Activated T-helper 1 cell treated with anti-CD3 and anti-CD28 coated beads, Interleukin-12 subunit alpha, Interleukin-12 subunit beta, Interleukin-2, Interleukin-4 antibody, amounts not matched to agents 30 ng/mL and 10 ng/mL and 1 ng/mL, durations not matched to agents 14 hours and 24 hours and 36 hours (primary cell): ENCODE measurements at places on chromosomes 2 and 18.

GRCh38 chr2:78411303-78411702 lies 614.2 kb upstream of the REG3G start:
- no peak for DNase-seq

GRCh38 chr2:160389875-160390274 lies 103.7 kb downstream of the RBMS1 start:
- no peak for DNase-seq

GRCh38 chr18:37330173-37330572 lies 235.4 kb downstream of the CELF4 start:
- DNase-seq, result no peak

DNA sequence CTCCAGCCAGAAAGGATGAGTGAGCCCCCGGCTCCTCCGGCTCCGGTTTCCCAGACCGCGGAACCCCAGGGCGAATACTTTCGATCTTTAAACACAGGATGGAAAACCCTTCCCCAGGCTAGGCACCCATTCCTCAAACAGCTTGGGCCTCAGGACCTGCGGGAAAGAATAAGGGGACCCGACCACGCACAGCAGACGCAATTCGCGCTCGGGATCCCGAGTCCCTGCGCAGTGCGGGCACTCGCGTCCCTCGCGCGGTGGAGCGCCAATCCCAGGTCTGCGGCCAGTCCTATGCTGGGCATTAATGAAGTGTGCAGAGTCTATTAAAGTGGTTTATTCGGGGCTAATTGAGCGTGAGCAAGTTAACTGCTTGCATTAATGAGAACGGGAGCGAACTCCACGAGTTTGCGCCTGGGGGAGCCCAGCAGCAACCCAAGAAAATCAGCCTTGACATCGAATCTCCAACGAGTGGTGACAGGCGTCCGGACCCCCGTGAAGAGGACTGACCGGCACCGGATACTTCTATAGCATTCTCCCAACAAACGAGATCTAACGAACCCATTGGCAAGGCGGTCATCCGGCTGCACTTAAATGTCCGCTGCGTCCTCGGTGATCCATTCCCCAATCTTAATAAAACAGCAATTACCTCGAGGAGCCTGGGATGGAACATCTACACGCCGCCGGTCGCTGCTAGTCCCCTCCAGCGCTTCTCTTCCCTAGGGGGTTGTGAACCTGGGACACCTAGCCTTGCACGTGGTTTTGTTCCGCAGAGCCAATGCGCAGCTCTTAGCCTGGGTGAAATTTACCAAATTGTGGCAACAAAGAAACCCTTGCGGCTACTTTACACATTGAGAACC lies 1.6 kb downstream of the OSR1 start:
- no peak for DNase-seq

GRCh38 chr2:26572591-26572990 lies 68.6 kb downstream of the CIB4 start:
- no peak for DNase-seq

- DNase-seq, result no peak
Observed at GRCh38 chr2:241815477-241816430, 6.8 kb downstream of the NEU4 start.

- no peak for DNase-seq
Observed at GRCh38 chr2:11079136-11079824, 76.0 kb upstream of the SLC66A3 start.

GRCh38 chr18:36814994-36815393 lies 13.8 kb downstream of the TPGS2 start:
- no peak for DNase-seq

- DNase-seq, result peak; percentile 33
Observed at GRCh38 chr18:46916551-46917107, 678 bp downstream of the PIAS2 start.

GRCh38 chr2:177244244-177244771 lies 20.2 kb downstream of the NFE2L2 start:
- no peak for DNase-seq

GRCh38 chr2:230984393-230985220 lies 11.3 kb upstream of the SPATA3 start:
- peak; percentile 57 for DNase-seq

- no peak for DNase-seq
Observed at GRCh38 chr2:63784461-63784860, 57.2 kb upstream of the UGP2 start.

DNA sequence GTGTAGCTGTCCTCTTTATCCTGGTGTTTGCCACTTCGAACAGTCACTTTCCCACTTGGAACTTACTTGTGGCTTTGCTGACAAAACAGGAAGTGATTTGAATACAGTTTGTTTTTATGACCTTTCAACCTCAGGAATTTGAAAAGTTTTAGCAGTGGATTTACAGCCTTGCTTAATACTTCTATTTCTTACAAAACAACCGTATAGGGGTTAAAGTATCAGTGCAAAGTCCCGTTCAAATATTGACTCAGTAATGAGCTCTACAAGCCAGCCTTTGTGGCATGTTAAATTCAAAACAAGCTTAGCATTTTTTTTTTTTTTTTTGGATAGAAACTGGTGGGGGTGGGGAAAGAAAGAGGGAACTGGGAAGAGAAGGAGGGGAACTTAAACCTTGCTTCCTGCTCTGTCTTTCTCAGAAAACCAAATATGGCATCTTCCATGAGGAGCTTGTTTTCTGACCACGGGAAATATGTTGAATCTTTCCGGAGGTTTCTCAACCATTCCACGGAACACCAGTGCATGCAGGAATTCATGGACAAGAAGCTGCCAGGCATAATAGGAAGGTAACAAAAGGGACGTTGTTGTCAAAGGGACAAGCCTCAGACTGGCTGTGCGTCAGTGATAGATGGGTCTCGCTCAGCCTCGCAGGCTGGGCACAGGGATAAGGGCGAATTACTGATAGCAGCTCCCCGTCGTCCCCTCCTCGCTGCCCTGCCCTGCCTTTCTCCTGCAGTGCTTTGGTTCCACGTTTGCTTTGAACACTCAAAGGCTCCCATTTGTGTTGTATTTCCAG lies at the start of gene HNMT:
Gene HNMT (plus strand): TSS at position 408 of the 793 bp plus-strand sequence. CDS start 19 bp downstream, at position 427.
- DNase-seq, result no peak

DNA sequence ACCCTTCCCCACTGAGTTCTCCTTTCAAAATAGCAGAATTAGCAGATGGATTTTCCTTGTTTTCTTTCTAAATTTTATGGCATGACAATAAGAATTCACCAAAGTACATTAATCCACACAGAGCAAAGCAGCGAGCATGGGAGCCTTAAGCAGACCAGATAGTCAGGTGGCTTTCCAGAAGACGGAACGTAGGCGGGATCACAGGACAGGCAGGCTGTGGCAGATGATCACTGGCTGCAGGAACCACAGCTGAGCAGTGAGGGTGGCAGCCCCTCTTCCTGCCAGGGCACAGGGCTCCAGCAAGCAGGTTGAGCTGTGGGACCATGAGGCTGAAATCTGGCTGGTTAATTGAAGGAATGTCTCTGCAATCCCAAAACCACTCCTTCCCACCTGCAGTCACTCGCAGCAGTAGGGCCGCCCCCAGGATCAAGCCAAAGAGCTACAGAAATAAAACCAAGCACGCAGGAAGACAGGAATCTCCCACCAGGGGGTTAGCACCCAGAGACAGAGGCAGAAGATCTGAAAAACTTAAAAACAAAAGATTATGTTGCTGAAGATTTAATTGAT lies 259.9 kb downstream of the EIPR1 start:
- no peak for DNase-seq

DNA sequence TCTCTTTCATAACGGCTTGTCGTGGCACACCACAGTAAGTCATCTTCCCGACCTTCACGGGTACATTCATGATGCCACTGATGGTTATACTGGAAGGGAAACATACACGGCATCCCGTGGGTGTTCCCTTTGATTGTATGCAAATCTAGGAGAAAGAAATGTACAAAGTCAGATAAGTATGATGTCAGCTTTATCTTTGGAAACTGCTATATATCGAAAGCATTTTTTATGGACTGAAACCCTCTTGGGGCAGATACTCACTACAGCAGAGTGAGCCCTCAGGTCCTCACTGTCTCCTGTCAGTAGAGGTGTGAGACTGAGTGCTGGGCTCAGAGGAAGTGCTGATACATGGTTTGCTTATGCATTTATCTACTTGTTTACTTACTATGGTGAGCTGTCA lies 20.4 kb downstream of the PLA2R1 start:
- DNase-seq, result no peak

DNA sequence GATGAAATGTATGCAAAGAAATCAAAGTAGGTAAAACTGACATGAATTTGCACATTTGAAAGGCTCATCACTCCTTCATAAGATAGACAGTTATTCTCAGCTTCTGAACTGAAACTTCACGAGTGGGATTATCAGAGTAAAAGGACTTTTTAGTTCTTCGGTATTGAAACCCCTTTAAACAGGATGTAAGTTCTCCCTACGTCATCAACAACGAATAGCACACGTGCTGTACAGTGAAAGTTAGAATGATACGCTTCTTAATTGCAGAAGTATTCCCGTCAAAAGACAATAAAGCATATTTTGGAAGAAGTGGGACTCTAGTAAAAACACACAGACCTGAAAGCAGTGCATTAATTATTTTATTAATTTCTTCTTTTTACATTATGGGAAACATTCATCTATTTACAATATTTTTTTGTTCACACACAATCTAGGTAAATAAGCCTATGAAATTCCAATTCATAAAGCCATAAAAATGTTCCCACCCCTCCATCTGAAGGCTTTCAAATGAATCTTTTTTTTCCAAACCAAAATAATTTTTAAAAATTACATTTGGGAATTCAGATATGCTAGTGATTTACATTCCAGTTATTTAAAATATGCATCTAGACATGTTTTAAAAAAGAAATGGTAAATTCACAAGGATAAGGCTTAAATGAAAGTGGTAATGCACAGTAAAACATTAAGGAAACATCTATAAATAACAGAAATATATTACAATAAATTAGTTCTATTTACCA lies 45.9 kb downstream of the TGIF1 start:
- no peak for DNase-seq

DNA sequence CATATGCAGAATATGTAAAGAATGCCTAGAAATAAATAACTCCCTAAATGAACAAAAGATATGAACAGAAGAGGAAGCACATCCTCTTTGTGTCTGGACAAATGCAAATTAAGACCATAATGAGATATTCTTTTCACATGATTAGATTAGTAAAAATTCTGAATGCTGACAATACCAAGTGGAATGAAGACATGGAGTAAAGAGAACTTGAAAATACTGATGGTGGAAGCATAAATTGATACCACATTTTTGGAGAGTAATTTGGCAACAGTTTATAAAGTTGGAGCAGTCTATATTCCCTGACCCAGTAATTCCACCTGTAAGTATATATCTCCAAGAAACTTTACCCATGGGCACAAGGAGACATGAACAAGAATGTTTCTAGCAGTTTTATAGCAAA lies 130.0 kb downstream of the CAPN13 start:
- no peak for DNase-seq

- no peak for DNase-seq
Observed at GRCh38 chr2:165369131-165369897, 100.2 kb upstream of the CSRNP3 start.

- no peak for DNase-seq
Observed at GRCh38 chr2:188607501-188607900, 315.8 kb downstream of the GULP1 start.

DNA sequence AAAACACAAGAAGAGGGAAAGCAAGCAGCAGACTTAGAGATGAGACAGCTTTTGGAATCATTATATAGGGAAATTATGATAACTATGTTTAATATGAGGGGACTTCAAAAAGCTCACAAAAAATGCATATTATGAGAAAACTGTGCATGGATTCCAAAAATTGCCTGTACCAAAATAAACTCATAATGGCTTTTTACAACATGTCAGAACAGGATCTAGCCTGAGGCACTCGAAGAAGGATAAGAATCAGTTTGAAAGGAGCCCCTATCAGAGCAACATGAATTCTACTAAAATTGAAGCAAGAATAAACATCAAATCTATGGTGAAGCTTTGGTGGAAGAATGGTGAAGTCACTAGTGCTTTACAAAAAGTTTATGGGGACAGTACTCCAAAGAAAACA lies 187.4 kb downstream of the RDH14 start:
- no peak for DNase-seq

DNA sequence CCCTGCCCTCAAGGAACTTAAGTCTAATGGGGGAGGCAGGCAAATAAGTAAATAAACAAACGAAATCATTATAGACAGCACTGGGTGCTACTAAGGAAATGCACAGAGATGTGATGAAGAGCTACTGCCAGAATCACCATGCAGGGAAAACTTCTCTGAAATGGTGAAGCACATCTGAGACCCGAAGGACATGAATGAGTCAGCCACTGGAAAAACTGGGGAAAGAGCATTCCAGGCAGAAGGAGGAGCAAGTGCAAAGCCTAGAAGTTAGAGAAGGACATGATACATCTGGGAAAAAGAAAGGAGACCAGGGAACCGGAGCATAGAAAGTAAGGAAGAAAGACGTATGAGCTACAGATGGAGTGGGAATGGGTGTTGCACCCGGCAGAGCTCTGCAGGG lies 56.8 kb downstream of the TGFA start:
- no peak for DNase-seq

GRCh38 chr2:193231634-193232033 lies 1036.9 kb upstream of the TMEFF2 start:
- DNase-seq, result no peak

DNA sequence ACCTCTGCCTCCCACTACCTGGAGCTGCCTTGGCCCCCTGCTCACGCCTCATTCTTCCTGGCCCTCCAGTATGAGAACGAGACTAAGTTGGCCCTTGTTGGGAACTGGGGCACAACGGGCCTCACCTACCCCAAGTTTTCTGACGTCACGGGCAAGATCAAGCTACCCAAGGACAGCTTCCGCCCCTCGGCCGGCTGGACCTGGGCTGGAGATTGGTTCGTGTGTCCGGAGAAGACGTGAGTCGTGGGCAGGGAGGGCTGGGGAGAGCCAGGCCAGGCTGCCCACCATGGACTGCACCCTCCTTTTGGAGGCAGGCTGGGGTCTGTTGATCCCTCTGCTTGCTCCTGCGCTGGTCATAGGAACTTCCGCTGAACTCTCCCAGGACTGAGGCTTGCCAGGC lies 114.7 kb downstream of the DYSF start:
- no peak for DNase-seq

GRCh38 chr2:25178976-25179375 lies 10.6 kb upstream of the POMC start:
- no peak for DNase-seq
